Mesothelial cell of epicardium (in vitro differentiated cells): ENCODE measurements at places on chromosomes 5 and 9. TPM values are rescaled to one million over a fixed set of nuclear protein-coding genes. Genes with fewer than 3 reads are reported as not detected.

- DNase-seq = no peak
Measured at GRCh38 chr9:136634904-136635303, 27.8 kb upstream of the EGFL7 start.

DNA sequence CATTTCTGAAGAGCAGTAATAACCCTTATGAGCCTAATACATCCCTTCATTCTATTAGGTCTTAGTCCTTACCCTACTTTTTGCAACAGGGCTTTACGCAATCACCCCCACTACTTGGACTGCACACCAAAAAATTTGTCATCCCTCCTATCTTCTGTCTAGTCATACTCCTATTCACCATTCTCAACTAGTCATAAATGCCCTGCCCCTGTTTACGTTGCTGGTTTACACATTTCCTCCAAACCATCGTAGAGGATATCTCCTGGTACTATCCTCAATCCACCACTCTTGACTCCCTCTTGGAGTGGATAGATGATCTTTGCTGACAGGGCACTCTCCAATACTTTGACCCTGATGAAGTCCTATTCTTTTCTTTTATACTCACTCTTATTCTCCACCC, 98.2 kb upstream of the CCNG1 start:
- DNase-seq = no peak

DNA sequence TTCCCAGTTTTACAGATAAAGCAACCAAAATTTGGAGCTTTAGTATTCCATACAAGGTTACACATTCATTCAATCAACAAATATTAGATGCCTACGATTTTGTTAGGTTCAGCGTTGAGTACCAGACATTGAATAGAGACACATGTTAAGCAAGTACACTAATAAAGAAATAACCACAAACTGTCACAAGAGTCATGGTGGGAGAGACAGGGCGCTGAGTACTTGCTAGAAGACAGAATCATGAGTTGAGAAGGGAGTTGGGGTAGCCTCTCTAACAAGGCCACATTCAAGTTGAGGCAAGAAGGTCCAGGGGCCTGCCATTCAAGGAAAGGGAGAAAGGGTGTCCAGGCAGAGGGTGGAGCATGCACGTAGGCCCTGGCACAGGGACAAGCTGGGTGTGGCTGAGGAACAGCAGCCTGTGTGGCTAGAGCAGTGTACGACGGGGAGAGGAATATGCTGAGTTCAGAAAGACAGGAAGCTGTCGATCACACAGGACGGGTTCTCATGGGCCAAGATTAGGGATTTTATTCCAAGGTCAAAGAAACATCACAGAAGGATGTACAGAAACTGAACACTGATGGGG, 17.0 kb downstream of the CDK5RAP2 start:
- DNase-seq = no peak

DNA sequence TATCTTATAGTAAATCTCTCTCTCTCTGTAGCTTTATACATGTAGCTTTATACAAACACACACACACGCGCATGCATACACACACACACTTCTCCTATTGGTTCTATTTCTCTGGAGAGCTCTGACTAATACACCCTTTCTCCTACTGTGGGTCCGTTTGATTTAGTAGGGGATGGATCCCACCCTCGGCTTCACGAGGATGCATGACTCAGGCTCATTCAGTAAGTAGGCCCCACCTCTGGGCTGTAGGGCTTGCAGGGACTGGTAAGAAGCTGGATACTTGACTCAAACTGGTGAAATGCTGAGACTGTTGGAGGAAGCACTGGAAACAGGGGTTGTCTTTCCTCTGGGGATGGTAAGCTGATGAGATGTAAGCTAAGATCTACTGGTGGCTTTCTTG, 98.7 kb downstream of the SLC24A2 start:
- DNase-seq = no peak

- DNase-seq = no peak
Measured at GRCh38 chr5:180115326-180116076, 43.9 kb upstream of the RNF130 start.

DNA sequence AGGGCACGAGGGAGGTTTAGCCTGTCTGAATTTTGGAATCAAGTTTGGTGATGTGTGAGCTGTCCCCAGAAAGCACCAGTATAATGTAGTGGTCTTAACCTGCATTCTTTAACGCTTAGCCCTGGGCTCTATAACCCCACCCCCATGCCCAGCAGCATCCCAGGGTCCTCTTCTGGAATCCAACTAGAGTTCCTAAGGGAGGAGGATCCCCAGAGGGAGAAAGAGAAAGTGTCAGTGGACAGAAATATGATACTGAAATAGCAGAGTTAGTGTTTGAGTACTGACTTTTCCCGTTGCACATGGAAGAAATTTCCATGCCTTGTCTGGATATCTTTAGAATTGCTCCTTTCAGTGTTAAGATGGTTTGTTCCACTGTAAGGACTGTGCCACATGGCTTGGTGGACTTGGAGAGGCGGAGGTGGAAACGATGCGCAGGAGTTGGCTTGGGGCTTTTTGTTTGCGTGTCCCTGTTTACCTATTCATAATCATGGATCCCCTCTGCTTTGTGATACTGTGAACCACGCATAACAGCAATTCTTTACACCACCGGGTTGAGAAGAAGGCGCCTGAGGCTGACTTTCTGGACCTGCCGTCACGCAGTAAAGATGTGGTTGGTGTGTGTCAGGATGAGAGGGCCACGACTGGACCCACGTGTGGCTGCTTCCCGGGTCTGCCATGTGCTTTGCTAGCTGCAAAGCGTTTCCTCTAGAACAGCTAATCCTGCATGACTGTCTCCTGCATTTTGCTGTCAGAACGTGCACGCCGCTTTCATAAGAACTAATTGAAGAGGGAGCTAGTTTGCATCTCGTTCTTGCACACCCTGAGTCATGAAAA, 142.3 kb downstream of the SMARCA2 start:
- no peak for DNase-seq

DNA sequence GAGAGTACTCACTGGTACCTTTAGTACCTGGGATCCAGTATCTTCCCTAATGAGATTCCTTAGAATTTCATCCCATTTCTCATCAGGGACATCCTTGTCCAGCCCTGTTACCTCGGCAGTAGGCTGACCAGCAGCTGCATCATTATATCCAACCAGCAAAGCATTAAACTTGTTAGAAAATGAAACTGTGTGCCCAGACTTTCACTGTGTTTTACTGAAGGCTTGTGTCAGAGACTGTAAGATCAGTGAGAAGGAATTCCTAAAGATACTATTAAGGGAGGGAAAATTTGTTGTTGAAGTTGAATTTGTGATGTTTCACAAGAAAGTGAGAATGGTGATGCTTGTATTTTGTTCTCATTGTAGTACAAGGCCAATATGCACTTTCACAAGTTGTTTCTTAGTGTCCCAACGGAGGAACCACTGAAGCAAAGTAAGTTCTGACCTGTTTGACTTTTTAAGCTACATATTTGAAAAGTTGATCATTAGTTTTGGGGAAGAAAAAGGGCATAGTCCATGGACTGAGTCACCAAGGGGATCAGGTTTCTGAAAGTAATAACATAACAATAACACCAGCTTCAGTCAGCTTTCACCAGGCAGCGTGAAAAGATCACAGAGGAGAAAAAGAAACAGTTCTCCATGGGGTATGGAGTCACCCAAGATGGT, 48.8 kb downstream of the GRAMD2B start:
- DNase-seq = no peak

DNA sequence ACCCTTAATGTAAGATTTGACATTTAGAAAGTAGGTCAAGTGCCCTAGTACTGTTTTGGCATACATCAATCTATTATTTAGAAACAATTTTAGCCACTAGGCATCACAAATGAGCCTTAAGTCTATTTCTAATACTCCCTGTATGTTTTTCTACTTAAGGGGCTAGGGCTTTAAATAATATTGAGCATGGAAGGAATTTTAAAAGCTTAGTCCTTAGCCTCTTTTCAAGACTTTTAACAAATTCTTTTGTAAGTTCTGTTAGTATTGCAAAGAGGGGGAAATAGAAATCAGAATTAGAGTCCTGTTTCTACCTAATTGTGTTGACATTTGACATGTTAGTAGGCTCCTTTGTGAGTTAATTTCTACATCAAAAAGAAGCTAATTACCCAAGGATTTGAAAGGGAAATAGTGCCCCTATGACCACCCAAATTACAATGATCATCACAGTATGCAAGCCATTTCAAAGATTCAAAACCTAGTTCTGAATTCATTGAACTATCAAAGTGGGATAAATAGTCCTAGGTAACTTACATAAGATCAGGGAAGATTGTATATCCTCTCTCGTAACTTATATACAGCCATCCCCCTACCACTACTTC, 647.8 kb upstream of the ACO1 start:
- no peak for DNase-seq

- no peak for DNase-seq
Measured at GRCh38 chr5:55575815-55576583, 41.2 kb upstream of the PLPP1 start.

DNA sequence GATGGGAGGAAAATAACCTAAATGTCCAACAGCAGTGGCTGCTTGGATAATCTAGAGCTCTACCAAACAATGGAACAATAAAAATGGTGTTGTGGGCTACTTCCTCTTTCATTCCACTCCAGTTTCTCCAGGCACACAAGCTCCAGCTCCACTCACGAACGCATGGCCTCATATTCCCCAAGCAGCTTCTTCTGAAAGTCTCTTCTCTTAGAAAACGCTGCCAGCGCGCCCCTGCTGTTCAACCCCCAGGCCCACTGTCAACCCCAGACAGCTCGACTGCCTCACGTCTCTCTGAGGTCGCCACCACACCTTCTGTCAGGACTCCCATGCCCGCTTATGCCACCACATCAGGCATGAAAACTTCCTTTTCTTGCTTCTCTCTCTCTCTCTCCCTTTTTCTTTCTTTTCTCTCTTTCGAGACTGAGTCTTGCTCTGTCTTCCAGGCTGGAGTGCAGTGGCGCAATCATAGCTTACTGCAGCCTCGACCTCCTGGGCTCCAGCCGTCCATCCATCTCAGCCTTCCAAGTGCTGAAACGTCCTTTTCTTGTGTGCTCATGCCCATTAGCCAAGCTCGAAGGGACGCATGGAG, 16.2 kb downstream of the OR2V2 start:
- DNase-seq = no peak

DNA sequence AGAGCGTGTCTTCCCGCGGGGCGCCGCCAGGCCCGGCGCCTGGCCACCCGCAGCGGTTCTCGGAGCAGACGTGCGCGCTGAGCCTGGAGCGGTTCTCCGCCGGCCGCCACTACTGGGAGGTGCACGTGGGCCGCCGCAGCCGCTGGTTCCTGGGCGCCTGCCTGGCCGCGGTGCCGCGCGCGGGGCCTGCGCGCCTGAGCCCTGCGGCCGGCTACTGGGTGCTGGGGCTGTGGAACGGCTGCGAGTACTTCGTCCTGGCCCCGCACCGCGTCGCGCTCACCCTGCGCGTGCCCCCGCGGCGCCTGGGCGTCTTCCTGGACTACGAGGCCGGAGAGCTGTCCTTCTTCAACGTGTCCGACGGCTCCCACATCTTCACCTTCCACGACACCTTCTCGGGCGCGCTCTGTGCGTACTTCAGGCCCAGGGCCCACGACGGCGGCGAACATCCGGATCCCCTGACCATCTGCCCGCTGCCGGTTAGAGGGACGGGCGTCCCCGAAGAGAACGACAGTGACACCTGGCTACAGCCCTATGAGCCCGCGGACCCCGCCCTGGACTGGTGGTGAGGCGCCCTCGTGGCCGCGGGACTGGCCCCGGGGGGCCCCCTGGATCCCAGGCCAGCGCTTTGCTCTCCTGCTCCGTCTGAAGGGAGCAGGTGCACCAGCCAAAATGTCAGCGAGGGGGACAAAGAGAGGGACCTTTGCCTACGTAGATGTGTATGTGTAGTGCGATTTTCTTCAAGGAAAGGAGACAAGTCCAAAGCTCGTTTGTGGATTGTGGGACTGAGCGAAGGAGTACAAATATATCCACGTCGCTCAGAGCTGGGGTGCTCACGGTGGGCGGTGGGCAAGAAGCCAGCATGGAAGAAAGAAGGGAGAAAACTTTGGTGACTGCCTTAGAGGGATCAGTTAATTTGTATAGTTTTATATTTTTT, 19.5 kb downstream of the BTNL9 start:
- no peak for DNase-seq

GRCh38 chr9:87184956-87185642, 237.8 kb upstream of the GAS1 start:
- no peak for DNase-seq

GRCh38 chr9:107218829-107219485, 64.1 kb upstream of the RAD23B start:
- DNase-seq = no peak

Gene SUSD3
- 2.4 to 3.2 TPM (median 3.1 TPM) in 3 replicates for total RNA-seq

Gene NSG2
- total RNA-seq = not detected in 3 replicates

Gene ENG
- total RNA-seq = 7.3 to 8.5 TPM (median 8.1 TPM) in 3 replicates

Gene ATP10B
- total RNA-seq = 0.09 to 0.14 TPM in 2 of 3 replicates, not detected in the other

Gene SLC6A18
- not detected in 3 replicates for total RNA-seq

Gene GABRA6
- total RNA-seq = not detected in 3 replicates

Gene C1QTNF3
- total RNA-seq = 8.5 to 9.8 TPM (median 9.5 TPM) in 3 replicates

Gene SPATA31E1
- 0.09 TPM in 1 of 3 replicates, not detected in the others for total RNA-seq

Gene ENC1
- 123 to 129 TPM (median 125 TPM) in 3 replicates for total RNA-seq

Gene ZFP62
- total RNA-seq = 48.4 to 49.8 TPM (median 48.9 TPM) in 3 replicates

Gene CERCAM
- 134 to 143 TPM (median 141 TPM) in 3 replicates for total RNA-seq

Gene OR1B1
- total RNA-seq = not detected in 3 replicates
